Naive thymus-derived CD4-positive, alpha-beta T cell (primary cell): ENCODE measurements at places on chromosomes 1 and 21. TPM values are rescaled to one million over a fixed set of nuclear protein-coding genes. Genes with fewer than 3 reads are reported as not detected.

PHF13 gene
- polyA plus RNA-seq, result 4.4 TPM

GRCh38 chr21:28111151-28111619, 881.5 kb downstream of the LTN1 start:
- no peaks in the 10 kb centered on the region for H3K36me3 ChIP-seq
- no peak overlapping the region for H3K27ac ChIP-seq
- no peak for DNase-seq
- no peaks in the 10 kb centered on the region for H3K27me3 ChIP-seq
- H3K4me3 ChIP-seq, result no peak overlapping the region
- H3K4me1 ChIP-seq, result no peaks in the 10 kb centered on the region

SAMSN1 gene
- 25.5 TPM for polyA plus RNA-seq

BGLAP gene
- polyA plus RNA-seq, result not detected

DNA sequence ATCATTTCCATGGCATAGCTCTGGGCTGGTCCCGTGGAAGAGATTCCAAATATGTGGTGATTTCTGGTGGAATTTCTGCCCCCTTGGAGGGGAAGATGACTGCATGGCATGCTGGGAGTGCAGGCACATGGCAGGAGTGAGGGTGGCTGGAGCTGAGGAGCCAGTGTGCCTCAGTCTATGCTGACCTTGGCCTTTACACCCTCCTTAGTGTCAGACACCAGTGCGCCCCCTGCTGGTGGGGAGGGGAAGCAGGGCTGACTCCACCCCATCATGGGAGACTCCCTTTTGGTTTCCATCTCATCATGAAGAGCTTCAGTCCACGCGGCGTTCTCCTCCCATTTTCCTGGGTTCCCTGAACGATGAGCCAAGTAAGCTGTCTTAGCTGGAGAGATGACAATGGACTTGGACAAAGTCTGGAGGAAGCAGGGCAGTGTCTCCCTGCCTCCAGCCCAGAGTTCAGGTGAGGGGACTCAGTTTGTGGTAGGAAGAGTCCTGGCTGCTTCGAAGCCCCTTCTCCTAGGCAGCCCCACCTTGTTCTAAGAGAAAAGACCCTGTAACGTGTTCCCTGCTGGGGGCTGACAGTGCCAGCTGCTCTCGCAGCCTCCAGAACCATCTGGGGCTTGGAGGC, 10.3 kb downstream of the ALX3 start:
- no peak overlapping the region for H3K4me3 ChIP-seq
- H3K27ac ChIP-seq, result no peak overlapping the region
- peaks cover 43% of the 10 kb centered on the region for H3K36me3 ChIP-seq
- no peaks in the 10 kb centered on the region for H3K4me1 ChIP-seq
- peak; percentile 79 for DNase-seq

- no peaks in the 10 kb centered on the region for H3K27me3 ChIP-seq
- no peak overlapping the region for H3K27ac ChIP-seq
- no peak for DNase-seq
- no peaks in the 10 kb centered on the region for H3K4me1 ChIP-seq
- no peak overlapping the region for H3K4me3 ChIP-seq
- H3K36me3 ChIP-seq, result no peaks in the 10 kb centered on the region
These were observed 22.3 kb upstream of the PTGFR start for GRCh38 chr1:78468521-78468920.

DNA sequence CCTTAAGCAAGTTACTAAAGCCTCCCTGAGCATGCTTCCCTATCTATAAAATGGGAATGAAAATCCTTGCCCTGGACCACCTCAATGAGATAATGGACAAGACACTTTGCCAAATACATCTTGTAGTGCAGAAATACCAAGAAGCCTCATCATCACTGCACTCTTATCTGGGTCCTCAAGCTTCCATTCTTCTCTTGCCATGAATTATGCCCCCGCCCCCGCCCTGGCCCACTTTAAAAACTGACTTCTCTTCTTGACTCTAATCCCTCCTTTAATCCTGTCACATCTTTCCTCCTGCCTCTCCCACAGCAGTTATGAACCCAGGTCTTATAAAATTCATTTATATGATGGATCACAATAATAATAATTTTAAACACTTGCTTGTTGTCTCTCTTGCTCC, 14.8 kb downstream of the ARHGEF11 start:
- H3K27ac ChIP-seq, result no peak overlapping the region
- no peaks in the 10 kb centered on the region for H3K27me3 ChIP-seq

DNA sequence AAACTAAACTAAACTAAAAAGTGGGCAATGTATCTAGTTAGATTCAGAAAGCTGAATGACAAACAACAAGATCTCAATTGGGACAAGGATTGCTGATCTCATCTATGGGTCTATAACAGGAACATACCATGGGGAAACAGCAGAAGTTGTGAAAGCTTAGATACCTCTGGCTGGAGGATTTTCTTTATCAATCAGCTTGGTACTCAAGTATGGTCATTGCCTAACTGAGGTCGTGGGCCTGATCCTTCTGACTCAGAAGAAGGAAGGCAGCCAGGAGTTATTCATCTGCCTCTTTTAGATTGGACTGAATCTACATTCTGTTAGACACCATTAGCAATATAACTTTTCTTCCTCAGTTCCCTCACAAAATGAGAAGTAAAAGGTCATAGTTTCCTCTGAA, 39.7 kb downstream of the DNTTIP2 start:
- no peaks in the 10 kb centered on the region for H3K27me3 ChIP-seq
- H3K27ac ChIP-seq, result no peak overlapping the region
- no peak for DNase-seq
- no peak overlapping the region for H3K4me3 ChIP-seq
- no peaks in the 10 kb centered on the region for H3K4me1 ChIP-seq

GRCh38 chr1:48776393-48777218, at the start of gene BEND5:
BEND5 (minus strand) TSS chr1:48776891; CDS start chr1:48776831, 60 bp downstream.
- no peaks in the 10 kb centered on the region for H3K4me1 ChIP-seq
- peak within 1 kb of the TSS; percentile 83 for H3K4me3 ChIP-seq
- H3K36me3 ChIP-seq, result no peaks in the 10 kb centered on the region

SMYD2 gene
- 55.0 TPM for polyA plus RNA-seq

- H3K36me3 ChIP-seq, result no peaks in the 10 kb centered on the region
- DNase-seq, result no peak
- no peak overlapping the region for H3K4me3 ChIP-seq
These were observed 60.1 kb upstream of the ASB17 start for GRCh38 chr1:75992312-75992711.

SLC25A34 gene
- polyA plus RNA-seq, result 0.08 TPM

GRCh38 chr1:231931146-231931545, 304.6 kb downstream of the DISC1 start:
- no peaks in the 10 kb centered on the region for H3K36me3 ChIP-seq
- no peaks in the 10 kb centered on the region for H3K27me3 ChIP-seq
- no peak overlapping the region for H3K27ac ChIP-seq
- H3K4me1 ChIP-seq, result peaks cover 7% of the 10 kb centered on the region
- H3K4me3 ChIP-seq, result no peak overlapping the region
- DNase-seq, result no peak

NUF2 gene
- 1.4 TPM for polyA plus RNA-seq

- no peaks in the 10 kb centered on the region for H3K27me3 ChIP-seq
- H3K4me3 ChIP-seq, result no peak overlapping the region
- no peak for DNase-seq
- H3K27ac ChIP-seq, result no peak overlapping the region
- H3K4me1 ChIP-seq, result no peaks in the 10 kb centered on the region
These were observed 34.5 kb downstream of the HMGB4 start for GRCh38 chr1:33898406-33898805.

CFHR4 gene
- polyA plus RNA-seq, result not detected

DNA sequence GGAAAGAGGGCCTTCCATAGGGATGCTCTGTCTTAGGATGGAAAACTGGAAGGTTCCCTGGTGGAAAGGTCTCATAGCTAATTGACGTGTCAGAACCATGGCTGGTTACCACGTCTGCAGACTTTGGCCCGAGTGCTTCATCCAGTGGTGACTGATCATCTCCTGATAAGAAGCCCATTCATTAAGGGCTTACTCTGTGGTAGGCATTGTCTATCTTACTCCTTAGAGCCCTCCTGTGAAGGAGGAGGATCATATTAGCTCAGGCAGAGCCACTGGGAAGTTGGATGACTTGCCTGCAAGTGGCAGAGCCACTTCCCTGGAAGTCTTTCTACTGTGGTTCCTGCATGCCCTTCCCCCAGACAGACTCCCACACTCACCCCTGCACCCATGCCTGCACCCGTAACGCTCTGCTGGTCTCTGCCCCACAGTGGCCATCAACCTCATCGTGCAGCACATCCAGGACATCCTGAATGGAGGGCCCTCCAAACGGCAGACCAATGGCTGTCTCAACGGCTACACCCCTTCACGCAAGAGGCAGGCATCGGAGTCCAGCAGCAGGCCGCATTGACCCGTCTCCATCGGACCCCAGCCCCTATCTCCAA, 79.9 kb downstream of the UCK2 start:
- no peak overlapping the region for H3K4me3 ChIP-seq
- no peak for DNase-seq
- no peak overlapping the region for H3K27ac ChIP-seq
- H3K4me1 ChIP-seq, result no peaks in the 10 kb centered on the region
- no peaks in the 10 kb centered on the region for H3K27me3 ChIP-seq

- no peak overlapping the region for H3K27ac ChIP-seq
- H3K27me3 ChIP-seq, result no peaks in the 10 kb centered on the region
- no peak overlapping the region for H3K4me3 ChIP-seq
- DNase-seq, result no peak
- H3K36me3 ChIP-seq, result no peaks in the 10 kb centered on the region
These were observed 49.0 kb downstream of the LBR start for GRCh38 chr1:225378880-225379279.

DNA sequence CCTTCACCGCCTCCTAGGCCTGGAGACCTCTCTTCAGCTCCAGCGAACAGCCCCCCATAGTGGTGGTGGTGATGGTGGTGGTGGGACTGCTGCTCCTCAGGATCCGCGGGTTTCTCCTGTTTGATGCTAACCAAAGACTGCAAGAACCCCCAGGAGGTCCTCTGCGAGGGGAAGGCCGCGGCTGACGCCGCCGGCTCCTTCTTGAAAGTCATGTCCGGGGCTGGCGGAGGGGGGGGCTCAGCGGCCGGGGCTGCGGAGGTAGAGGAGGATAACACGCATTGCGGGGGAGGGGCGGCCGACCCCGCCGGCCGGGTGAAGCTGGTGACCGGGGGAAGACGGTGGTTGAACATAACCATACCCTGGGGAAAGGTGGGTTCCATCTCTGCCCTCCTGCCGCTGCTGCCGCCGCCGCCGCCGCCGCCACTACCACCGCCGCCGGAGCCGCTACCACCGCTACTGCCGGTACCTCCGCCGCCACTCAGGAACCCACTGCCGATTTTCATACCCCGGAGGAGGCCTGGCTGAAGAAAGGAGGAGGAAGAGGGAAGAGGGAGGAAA, 554 bp downstream of the ZNF281 start:
- H3K27me3 ChIP-seq, result no peaks in the 10 kb centered on the region
- DNase-seq, result no peak
- no peaks in the 10 kb centered on the region for H3K36me3 ChIP-seq
- peak overlapping the region; percentile 86 for H3K27ac ChIP-seq

DNA sequence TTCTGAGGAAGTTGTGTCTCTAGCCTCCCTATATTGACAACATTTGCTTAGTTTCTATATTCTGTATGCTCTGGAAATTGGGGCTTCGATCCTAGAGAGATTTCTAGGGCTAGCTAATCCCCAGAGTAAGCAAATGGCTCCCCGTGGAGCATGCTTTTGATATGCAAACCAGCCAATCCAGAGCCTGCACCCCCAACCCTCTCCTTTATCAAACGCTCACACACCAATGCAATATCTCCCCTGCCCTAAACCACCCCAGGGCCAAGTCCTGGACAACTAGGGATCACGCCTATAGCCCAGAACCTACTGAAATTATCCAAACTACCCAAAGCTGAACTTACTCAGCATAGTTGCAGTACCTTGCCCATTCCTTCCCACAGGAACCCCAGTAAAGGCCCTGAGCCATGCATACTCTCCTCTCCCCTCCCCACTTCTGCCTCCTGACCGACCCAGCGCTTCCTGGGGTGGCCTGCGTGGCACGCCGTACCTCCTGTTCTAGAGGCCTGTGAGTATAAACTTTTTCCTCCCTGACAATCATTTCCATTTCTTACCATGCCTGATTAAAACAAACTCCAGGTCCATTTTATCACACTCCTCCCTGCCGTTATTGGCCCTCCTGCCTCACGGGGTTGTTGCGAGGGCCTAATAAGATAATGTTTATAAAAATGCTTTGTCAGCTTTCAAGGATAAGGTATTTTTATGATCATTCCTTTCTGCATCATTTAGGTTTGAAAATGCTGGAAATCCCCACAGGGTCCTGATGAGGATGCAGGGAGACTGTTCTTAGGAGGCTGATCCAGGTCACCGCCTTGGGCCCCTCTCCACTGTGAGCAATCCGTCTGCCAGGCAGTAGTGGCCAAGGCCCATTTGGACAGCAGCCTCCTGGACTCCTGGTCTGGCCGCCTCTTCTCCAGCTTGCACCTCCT, 102.7 kb downstream of the TENT5C start:
- H3K4me3 ChIP-seq, result no peak overlapping the region
- no peak for DNase-seq
- no peak overlapping the region for H3K27ac ChIP-seq

- no peaks in the 10 kb centered on the region for H3K4me1 ChIP-seq
- H3K36me3 ChIP-seq, result no peaks in the 10 kb centered on the region
- no peak overlapping the region for H3K4me3 ChIP-seq
- no peak overlapping the region for H3K27ac ChIP-seq
- DNase-seq, result no peak
These were observed 48.3 kb downstream of the SLC22A15 start for GRCh38 chr1:116024626-116025025.

- DNase-seq, result no peak
- H3K27ac ChIP-seq, result no peak overlapping the region
- no peaks in the 10 kb centered on the region for H3K4me1 ChIP-seq
- H3K27me3 ChIP-seq, result no peaks in the 10 kb centered on the region
These were observed 105.7 kb downstream of the PRDM16 start for GRCh38 chr1:3174487-3175247.

PM20D1 gene
- polyA plus RNA-seq, result 2.2 TPM

HSPA13 gene
- polyA plus RNA-seq, result 9.2 TPM

DNA sequence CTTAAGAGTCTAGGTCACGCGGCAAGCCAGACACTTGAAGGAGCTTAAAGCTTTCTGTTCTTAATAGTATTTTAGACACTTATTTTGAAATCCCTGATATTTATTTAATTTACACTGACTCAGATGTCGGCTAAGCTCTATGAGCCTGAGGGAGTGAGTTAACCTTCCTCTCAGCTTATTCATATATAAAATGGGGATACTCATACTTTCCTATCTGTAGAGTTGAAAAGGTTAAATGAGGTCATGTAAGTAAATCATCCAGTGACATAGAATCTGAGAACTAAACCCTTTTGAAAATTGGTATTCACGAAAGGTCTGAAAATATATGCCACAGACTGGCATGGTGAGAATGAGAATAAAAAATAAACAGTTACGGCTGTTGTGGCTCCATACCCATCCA, 1.4 kb upstream of the GPR161 start:
- no peak for DNase-seq
- no peaks in the 10 kb centered on the region for H3K36me3 ChIP-seq
- no peak overlapping the region for H3K4me3 ChIP-seq
- H3K27me3 ChIP-seq, result peaks cover 4% of the 10 kb centered on the region
- no peak overlapping the region for H3K27ac ChIP-seq
- peaks cover 8% of the 10 kb centered on the region for H3K4me1 ChIP-seq

- DNase-seq, result peak; percentile 18
- H3K36me3 ChIP-seq, result no peaks in the 10 kb centered on the region
- peaks cover 7% of the 10 kb centered on the region for H3K4me1 ChIP-seq
- no peaks in the 10 kb centered on the region for H3K27me3 ChIP-seq
- H3K27ac ChIP-seq, result peak overlapping the region; percentile 68
These were observed 34.9 kb downstream of the AHDC1 start for GRCh38 chr1:27569088-27569460.

GRCh38 chr1:30172299-30172694, 551.1 kb downstream of the MATN1 start:
- H3K4me1 ChIP-seq, result no peaks in the 10 kb centered on the region
- H3K36me3 ChIP-seq, result no peaks in the 10 kb centered on the region
- no peaks in the 10 kb centered on the region for H3K27me3 ChIP-seq
